ENCODE measurements at places on chromosomes 11 and 22.

DNA sequence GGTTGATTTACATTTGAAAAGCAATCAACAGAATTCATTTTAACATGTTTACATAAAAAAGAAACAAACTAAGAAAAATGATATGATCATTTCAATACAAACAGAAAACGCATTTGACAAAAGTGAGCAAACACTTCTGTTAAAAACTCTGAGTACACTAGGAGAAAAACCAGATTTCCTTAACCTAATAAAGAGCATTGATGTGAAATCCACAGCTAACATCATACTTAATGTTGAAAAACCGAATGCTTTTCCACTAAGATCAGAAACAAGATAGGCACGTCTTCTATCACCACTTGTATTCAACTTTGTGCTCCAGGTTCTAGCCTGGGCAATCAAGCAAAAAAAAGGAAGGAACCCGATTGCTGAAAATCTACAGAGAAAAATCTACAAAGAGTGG is 227.6 kb downstream of the SBF2 start:
- DNase-seq, result no peak

DNA sequence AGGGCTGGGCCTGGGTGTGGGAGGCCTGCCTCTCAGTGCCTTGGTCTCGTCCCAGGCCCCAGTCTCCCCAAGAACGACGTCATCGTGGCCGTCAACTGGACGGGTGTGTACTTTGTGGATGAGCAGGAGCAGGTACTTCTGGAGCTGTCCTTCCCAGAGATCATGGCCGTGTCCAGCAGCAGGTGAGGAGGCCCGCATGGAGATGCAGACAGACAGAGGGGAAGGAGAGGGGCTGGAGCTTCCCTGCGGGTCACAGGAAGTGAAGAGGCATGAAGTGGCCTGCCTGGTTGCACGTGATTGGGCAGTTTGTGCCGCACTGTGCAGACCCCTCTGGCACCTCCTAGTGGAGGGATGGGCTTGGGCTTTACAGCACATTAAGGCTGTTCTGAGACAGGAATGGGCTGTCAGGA is 70.4 kb downstream of the MYO7A start:
- no peak for DNase-seq

DNA sequence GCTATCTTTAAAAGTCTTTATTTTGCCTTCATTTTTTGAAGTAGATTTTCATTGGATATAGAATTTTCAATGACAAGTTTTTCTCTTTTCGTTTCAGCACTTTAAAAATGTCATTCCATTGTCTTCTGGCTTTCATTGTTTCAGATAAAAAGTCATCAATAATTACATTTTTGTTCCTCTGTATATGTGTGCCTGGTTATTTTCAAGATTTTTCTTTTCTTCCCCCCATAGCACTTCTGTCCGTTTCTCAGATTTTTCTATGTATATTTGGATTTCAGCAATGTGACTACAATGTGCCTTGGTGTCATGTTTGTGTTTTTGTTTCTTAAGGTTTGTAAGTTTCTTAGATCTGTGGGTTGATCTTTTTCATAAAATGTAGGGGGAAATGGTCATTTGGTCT is 66.3 kb upstream of the HSD17B12 start:
- DNase-seq, result no peak

DNA sequence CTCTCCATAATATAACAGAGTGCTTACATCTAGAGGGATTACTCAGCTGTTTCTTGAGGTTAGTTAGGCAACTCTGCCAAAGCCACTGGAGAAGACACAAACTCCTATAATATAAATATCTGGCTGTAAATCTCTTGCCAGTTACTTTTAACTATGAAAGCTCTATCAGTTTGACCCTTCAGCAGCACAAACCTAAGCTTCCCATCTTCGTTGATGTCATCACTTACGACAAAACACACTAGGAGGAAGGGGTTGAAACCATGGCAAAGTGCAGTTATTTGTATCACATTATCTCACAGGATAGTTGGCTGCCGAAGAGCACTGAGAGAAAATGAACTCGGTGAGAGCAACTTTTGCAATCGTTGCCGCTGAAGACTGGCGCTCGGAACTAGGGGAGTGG is 922.1 kb downstream of the OPCML start:
- no peak for DNase-seq

DNA sequence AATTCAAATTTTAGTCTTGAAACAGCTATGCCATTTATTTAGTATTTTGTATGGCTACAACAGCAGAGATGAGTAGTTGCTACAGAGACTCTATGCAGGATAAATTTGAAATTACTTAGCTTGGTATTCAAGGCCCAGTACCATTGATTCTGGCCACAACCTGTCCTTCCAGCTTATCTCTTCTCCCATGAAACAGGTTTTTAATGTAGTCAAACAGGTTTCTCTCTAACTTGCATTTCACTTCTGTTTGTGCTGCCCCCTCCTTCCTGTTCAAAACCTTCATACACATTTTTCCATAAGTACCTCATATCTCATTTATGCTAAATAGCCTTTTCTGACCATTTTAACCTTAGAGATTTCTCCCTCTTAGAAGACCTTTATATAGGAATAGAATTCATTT is 3.3 kb downstream of the USP47 start:
- DNase-seq, result no peak

DNA sequence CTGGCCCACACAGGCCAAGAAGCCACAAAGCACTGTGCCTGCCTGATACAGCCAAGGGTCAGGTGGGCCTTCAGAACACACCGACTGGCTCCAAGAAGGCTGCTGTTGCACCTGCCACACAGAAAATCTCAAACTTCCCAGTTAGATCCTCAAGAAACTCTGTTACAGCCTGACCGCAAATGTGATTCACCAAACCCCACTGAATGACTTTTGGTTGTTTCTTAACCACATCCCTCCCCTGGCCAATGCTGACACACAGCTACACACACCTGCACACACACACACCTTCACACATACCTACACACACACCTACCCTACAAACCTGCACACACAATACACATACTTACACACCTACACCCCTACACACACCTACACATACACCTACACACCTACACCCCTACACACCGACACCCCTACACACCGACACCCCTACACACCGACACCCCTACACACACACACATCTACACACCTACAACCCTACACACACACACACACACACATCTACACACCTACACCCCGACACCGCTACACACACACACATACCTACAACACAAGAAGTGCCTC is 31.5 kb downstream of the CDKN1C start:
- DNase-seq, result no peak

DNA sequence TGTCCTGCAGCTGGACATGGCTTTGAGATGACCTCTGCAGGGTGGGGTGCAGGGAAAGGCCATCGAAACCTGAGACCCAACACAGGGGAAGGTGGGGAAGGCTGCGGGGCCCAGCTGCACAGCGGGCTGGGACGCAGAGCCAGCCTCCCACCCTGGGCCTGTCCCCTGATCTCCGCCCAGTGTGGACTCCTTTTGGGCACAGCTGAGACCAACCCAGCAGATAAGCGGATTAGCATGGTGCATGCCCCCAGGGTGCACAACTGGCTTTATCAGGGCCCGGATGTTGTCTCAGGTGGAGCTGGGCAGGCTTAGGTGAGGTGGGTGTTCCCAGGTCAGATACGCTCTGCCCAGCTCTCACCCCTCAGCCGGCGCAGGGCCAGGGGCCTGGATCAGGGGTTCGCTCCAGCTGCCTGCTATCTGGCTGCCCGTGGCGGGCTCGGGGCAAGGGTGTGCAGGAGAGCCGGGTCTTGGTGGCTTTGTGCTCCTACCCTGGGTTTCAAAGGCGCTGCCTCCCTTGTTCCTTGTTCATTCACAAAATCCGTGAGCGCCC is 28.1 kb upstream of the MUC5AC start:
- no peak for DNase-seq

DNA sequence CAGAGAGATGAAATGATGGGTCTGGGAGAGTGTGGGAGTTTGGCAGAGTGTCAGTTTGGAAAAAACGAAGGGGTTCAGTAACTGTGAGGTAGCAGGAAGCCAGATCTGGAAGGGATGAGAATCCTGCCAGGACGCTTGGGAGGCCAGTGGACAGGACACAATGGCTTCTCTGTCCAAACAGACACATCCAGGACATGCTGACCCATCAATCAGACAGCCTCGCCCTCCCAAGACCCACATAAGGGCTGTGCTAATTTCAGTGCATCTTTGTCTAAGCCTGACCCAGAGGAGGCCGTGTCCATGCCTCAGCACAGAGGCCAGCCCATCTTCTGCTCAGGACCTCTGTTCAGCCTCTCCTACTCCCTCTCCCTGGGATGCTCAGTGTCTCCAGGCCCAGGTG is 576.5 kb upstream of the B3GAT1 start:
- DNase-seq, result no peak

GRCh38 chr22:28768701-28769393 is 3.6 kb upstream of the CCDC117 start:
- no peak for DNase-seq

GRCh38 chr22:23791738-23792645 is 5.2 kb downstream of the SMARCB1 start:
- no peak for DNase-seq

GRCh38 chr11:87832211-87832610 is 343.0 kb downstream of the RAB38 start:
- no peak for DNase-seq

GRCh38 chr11:94964934-94965333 is 8.4 kb downstream of the CWC15 start:
- DNase-seq, result no peak

DNA sequence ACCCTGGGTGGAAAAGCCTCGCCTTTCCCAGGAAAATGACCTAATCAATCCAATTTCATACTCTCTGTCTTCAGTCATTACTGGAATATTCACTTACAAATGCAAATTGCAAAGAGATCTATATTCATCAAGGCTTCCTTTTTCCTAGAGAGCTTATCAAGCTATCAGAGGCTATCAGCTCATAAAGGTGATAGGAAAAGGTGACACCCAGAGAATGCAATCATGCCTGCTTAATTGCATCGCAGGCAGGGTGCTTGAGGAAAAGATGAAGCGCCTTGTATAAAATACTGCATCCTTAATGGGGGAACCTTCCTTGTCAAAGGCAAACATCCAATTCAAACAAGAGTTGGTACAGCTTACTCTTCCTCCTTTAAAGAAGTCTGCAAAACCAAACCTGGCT is 59.7 kb downstream of the SHANK2 start:
- DNase-seq, result no peak

DNA sequence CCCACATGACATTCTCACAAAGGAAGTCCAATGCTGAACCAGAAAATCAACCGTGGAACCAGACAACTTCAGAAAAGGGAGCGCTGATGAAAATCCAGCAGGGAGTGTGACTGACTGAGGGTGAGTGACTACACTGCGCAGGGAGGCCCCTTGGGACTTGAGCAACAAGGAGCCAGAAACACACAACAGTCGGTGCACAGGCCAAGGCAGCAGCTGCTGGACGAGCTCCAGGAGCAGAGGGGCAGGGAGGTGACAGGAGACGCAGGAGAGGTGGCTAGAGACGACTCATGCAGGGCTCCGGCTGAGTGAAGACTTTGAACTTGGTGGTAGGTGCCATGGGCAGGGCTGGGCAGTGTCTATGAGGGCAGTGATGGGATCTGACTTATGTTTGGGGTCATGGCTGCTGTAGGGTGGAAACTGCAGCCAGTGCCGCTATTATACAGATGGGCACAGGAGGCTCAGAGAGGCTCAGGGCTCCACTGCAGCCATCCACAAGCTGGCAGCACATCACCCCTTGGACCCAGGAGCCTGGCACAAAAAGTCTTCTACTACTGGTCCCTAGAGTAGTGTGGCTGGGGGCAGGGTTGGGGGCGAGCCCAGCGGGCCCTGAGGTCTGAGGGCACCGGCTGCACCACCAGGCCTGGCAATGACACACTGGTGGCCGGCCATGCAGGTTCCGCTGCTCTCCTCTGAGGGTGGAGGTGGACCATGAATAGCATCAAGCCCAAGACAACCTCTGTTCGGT is 10.3 kb upstream of the FADD start:
- no peak for DNase-seq

GRCh38 chr11:8361206-8361605 is 97.5 kb upstream of the LMO1 start:
- DNase-seq, result no peak

DNA sequence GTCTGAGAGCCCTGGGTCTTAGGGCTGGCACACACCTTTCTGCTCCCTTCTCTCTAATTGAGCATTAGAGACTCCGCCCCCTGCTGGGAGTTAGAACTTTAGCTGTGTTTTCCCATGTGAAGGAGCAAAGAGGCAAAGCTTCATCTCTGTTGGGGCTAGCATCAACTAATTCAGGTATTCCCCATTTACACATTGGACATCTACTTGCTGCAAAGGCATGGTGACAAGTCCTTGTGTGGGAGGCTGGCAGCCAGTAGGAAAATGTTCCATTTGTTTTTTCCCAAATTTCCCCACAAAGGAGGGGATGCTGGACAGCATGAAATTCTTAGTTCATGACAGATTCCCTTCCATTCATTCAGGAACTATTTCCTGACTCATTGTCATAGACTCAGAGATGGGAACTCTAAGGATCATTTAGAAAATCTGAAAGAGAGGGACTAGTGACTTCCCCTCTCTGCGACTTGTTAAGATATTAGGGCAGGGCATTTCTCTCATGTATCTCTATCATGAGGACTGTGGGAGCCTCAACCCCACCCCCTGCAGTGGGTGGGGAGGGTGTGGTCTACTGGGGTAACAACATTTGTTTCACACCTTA is 3.6 kb downstream of the CD44 start:
- DNase-seq, result no peak

GRCh38 chr11:10807493-10808234 is 1.1 kb downstream of the EIF4G2 start:
- DNase-seq, result peak; percentile 24

GRCh38 chr11:117189191-117189940 is 9.8 kb upstream of the TAGLN start:
- no peak for DNase-seq

DNA sequence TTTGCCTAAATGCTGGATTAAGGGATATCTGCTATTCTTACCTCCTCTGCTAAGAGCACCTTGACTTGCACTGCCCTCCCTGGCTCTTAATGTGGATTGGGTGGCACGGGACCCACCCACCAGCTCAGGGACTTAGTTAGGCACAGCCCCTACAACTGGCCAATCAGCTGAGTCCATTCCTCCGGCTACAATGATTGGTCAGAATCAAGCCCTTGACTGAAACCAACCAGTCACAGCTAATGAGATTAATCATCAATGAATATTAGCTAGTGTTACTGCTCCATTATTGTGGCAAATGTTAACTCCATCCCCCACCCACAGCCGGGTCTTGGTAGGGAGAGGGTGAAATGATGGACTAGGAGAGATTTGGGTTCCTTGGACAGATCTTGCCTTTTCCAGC is 328.0 kb downstream of the MN1 start:
- DNase-seq, result no peak

- DNase-seq, result no peak
Measured at GRCh38 chr11:35602160-35602793, 16.0 kb upstream of the FJX1 start.

GRCh38 chr22:24427500-24428164 is at the start of gene ADORA2A:
ADORA2A (plus strand) TSS chr22:24427599; CDS start chr22:24433405, 5,806 bp downstream.
- DNase-seq, result peak; percentile 60

DNA sequence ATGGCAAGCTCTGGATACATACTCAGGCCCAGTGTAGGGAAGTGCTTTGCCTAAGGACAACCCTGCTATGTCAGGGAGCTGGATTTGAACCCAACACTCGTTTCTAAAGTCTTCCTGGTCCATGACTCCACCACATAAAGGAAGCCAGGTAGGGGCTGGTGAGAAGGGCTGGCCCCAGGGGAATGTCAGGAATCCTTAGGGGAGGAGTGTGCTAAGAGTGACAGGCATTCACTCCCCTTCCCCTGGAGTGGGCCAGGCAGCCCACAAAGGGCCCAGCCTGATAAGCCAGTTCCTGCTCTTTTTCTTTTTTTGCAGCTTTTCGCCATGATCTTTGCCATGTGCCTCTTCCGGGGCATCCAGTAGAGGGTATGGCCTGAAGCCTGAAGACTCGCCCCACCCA is 21.9 kb downstream of the TP53I11 start:
- DNase-seq, result no peak
